Retina (tissue), 1 donor: ENCODE measurements at places on chromosomes 11 and 22.

DNA sequence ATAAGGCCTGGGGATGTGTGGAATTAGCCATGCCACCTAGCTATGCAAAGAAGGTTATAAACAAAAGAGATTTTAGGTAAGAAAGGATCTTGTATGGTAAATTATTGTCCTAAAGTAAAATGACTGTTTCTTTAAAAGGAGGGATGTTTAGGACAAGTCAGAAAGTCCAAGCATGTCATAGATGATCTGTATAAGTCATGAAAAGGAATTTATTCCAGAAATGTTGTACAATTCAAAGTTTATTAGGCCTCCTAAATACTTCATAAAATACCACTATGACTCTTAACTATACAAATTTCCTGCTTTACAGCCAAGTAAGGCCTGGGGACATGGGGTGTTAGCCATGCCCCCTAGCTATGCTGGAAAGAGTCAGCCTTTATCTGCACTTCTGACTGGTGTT, 22.7 kb downstream of the OR5A2 start:
- no peak for DNase-seq

DNA sequence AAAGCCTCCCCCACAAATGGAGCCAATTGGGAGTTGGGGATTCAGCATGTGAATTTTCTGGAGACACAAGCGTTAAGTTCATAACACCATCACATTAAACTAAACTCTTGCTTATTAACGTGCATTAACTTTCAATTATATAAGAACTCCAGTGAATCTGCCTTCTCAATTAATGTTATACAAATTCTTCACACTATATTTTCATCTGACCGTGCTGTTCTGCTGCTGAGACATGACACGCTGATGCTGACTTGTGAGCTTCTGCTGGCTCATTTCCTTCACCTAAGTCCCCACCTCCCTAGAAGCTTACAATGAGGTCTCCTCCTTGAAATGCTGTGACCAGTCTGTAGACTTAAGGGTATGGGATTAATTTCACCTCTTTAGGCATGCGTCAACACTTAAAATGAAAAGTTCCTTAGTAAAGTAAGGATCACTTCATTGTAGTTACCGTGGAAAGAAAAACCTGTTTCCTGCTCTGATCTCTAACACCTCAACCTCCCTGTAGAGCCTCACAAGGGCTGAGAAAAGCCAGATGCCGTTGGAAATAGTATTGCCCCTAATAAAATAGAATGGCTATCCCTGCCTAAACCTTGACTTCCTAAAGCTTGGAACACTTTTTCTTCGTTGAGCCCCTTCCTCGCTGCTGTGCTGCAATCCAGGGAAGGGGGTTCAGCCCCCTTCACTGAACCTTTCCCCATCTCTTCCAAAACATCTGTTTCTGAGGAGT, 2.2 kb downstream of the HBG2 start:
- no peak for DNase-seq

DNA sequence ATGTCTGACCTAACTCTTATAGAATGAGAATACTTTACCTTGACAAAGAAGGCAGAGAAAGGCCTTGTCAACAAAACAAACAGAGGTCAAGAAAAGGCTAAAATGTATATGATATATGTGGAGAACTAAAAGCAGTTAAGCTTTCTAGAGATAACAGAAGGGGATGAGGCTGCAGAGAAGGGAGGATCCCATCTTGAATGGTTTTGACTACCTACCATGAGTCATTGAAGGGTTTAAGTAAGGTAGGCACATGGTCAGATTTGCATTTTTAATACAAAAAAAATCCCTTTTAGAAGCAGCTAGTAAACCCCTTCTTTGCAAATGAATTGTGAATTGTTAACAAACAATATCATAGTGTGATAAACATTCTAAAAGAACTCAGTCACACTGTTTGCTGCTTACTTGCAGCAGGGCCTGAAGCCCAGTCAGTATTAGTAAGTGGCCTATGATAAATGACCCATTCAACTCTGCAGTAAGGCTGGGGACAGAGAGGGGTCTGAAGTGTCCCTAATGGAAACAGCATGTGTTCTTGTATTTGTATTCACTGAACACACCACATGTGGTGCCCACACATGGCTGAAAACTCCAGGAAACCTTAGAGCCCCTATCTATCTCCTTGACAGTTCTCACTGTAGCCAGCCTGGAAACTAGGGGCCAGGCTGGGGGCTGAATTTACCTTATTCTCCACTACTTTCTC, 328.8 kb upstream of the PITPNB start:
- DNase-seq, result no peak

- DNase-seq, result no peak
These were observed 16.6 kb downstream of the ASCC2 start for GRCh38 chr22:29821291-29822016.

- DNase-seq, result no peak
These were observed 1150.6 kb upstream of the RAG2 start for GRCh38 chr11:37748641-37749040.

GRCh38 chr11:108093128-108093904, 28.1 kb upstream of the ACAT1 start:
- no peak for DNase-seq

- peak; percentile 69 for DNase-seq
These were observed 90.6 kb downstream of the GAB4 start for GRCh38 chr22:16917144-16918003.

GRCh38 chr11:88122956-88123355, 52.3 kb downstream of the RAB38 start:
- no peak for DNase-seq

DNA sequence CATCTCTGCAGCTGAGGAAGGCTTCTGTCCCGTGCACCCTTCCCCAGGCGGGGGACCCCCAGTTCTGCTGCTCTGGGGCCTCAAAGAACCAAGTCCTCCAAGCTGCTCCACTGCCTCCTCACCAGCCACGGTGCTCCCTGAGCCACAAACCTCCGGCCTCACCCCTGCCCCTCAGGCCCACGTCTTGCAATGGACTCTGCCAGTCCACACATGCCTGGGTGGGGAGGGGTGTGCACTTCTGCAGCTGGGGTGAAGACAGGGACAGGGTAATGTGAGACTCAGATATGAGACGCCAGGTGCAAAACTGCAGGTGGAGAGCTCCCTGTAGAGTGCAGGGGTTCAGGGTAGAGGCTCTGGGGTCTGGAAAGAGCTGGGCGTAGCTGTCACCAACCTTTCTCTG, 3.2 kb upstream of the PTDSS2 start:
- DNase-seq, result no peak

DNA sequence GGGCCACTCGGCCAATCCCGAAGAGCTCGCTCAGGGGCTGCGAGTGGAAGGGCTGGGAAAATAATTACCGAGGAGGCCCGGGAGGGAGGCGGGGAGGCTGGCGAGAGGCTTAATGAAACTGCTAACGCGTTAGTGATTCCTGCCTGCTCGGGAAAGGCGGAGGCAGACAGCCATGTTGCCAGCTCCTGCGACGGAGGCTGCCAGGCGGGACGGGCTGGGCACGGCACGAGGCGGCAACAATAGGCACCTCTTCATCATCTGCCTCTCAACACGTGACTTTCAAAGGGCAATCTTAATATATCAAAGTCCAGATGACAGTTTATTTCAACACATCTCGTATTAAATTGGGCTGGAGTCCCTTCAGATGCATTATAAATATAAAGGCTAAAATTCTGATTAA, 68.0 kb upstream of the TCF20 start:
- no peak for DNase-seq

GRCh38 chr11:16816358-16817270, 78.2 kb downstream of the C11orf58 start:
- no peak for DNase-seq

- DNase-seq, result no peak
These were observed 123.1 kb upstream of the C11orf87 start for GRCh38 chr11:109298865-109299264.

DNA sequence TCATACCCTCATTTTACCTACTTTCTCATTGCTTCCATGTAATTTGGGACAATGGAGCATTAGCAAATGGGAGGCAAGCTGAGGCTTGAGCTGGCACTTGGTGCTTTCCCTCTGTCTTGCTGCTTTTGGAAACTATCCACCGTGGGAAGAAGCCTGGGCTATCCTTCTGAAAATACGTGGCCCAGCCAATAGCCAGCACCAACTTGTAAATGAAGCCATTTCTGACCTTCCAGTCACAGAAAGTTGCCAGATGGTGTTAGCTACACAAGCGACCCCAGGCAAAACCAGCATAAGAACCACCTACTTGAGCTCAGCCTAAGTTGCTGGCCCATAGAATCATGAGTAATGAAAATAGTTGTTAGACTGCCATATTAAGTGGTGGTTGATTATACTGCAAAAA, 18.5 kb upstream of the SPON1 start:
- no peak for DNase-seq

DNA sequence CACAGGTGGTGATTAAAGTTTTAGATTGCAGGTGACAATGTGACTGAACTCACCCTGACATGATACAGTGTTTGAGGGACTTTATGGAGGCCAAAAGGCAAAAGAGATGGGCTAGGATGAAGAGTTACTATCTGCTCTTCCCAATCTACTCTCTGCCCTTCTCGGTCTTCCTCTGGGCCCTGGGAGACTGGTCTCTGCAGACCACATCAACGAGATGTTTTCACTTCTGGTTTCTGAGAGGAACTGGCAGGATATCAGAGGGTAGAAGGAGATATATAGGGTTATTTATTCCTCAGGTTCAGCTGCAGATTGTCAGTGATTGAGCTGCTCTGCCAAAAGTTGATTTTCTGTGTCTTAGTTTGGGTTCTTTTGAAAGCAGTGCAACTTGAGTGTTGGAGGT, 32.4 kb upstream of the CD44 start:
- DNase-seq, result no peak

GRCh38 chr22:35085621-35086020, 19.7 kb downstream of the ISX start:
- DNase-seq, result no peak

DNA sequence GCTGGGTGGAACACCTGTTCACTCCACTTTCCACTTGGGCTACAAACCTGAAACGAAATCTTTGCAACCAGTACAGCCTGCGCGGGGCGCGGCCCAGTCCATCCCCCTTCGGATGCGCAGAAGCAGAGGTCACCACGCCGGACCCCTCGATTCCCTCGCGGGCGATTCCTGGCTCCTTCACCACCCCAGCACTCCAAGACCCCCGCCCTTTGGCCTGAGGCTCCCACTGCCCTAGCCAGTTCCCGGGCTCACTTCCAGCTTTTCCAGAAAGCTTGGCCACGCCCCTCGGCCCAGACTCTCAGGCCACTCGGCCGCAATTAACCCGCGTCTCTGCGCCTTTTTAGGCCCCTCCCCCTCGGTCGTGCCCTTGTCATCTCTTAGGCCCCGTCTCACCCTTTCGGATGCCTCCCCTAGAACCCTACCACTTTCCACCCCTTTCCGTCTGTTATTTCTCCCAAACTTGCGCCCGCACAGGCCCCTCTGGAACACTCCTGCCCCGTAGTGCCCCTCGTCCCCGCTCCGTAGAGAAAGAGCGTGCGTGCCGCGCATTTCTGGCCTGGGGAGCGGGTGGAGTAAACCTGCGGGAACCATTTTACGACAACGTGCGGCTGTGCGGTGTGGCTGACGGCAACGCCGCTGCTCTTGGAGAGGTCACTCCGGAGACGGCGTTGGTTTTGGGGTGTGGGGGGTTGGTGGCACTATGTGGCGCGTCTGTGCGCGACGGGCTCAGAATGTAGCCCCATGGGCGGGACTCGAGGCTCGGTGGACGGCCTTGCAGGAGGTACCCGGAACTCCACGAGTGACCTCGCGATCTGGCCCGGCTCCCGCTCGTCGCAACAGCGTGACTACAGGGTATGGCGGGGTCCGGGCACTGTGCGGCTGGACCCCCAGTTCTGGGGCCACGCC, at the start of gene DLAT:
Gene DLAT (plus strand): TSS at position 636 of the 906 bp plus-strand sequence. CDS start 65 bp downstream, at position 701.
- DNase-seq, result peak; percentile 98

GRCh38 chr11:11841116-11841722, 553 bp upstream of the USP47 start:
- no peak for DNase-seq

- DNase-seq, result peak; percentile 47
These were observed 3.1 kb downstream of the AKIP1 start for GRCh38 chr11:8913961-8914660.

DNA sequence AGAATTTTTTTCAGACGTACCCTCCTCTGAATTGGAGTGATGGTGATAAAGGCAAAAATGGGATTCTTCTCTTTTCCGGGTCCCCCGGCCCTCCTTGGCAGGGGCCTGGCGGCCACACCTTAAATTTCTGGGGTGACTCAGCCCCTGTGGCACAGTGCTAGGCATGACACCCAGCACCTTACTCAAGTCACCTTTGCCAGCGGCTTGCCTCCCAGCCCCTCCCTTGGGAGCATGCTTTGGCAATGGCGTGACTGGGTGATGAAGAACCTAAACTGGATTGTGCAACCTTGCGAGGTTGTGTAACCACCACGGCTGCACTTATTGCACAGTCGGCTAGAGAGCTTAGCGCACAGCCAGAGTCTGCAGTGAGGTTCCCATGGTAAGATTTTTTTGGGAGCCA, 16.2 kb upstream of the LDLRAD3 start:
- DNase-seq, result no peak

- DNase-seq, result no peak
These were observed 275.0 kb downstream of the FAM76B start for GRCh38 chr11:95514416-95515110.

- no peak for DNase-seq
These were observed 29.5 kb upstream of the TESMIN start for GRCh38 chr11:68780829-68781228.

DNA sequence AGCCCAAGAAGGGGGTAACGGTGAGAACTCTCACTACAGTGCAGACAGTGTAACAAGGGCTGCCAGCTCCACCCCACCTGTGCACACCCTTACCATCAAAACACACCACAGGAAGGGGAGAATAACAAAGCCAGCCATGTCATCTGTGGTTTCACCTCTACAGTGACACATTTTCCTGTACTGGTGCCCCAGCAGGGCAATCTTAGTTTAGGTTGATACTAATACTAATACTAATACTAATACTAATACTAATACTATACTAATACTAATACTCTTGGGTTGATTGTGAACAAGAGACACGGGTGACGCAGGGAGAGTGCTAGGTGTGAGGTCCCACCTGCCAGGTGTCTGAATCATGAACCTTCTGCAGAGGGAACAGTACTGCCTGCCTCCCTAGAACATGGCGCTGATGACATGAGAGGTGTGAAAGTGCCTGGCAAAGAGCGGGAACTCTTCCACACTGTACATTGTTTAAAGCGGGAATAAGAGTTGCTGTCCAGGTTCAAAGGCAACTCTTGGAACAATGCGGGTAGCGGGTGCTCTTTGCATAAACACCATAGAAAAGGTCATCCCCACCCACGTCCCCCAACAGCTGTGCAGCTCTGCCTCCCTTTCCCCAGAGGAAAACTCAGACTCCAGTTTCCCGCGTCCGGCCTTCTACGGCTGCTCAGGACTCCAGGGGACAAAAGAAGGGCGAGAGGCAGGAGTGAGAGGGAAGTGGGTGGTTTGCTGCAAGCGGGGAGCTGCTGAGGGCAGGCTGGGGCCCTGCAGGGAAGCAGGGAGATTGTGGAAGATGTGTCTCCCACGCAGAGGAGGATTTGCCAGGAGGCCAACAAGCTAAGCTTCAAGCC, 25.0 kb upstream of the TMPRSS4 start:
- DNase-seq, result no peak

GRCh38 chr22:23164091-23164490, 16.2 kb upstream of the BCR start:
- DNase-seq, result no peak

- no peak for DNase-seq
These were observed 10.4 kb upstream of the AGBL2 start for GRCh38 chr11:47725442-47726117.

- no peak for DNase-seq
These were observed 22.1 kb downstream of the ATP6V1E1 start for GRCh38 chr22:17606496-17606895.
